Ascending aorta (tissue), 2 donors: ENCODE measurements at places on chromosomes 12 and 14.

GRCh38 chr12:14907953-14908352, 22.3 kb upstream of the MGP start:
- no peak overlapping the region for H3K27ac ChIP-seq
- H3K27me3 ChIP-seq, result no peaks in the 10 kb centered on the region
- H3K36me3 ChIP-seq, result no peaks in the 10 kb centered on the region
- peaks cover 15% of the 10 kb centered on the region for H3K4me1 ChIP-seq

DNA sequence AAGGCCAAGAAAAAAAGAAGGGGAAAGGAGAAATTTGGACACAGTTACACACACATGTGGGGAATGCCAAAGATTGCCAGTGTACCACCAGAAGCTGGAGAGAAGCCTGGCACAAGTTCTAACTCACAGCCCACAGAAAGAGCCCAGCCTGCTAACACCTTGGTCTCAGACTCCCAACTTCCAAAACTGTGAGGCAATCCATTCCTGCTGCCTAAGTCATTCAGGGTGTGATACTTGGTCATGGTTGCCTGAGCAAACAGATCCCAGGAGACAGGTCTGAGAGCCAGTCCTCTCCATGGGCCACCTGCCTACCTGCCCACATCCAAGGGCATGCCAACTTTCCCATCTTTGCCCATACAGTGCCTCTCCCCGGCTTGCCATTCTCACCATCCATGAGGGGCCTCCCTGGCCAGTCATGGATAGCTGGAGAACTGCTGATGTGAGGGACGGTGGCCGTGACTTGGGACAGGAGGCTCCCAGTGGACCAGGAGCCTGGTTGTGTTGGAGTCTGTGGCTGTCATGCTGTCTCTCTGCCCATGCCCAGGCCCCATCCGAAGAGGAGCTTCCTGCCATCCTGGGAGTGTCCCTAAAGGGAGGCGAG, 198.0 kb upstream of the RTL1 start:
- H3K4me3 ChIP-seq, result no peak overlapping the region
- peak; percentile 47 for DNase-seq
- no peaks in the 10 kb centered on the region for H3K27me3 ChIP-seq
- H3K4me1 ChIP-seq, result no peaks in the 10 kb centered on the region
- no peak overlapping the region for H3K27ac ChIP-seq
- no peaks in the 10 kb centered on the region for H3K36me3 ChIP-seq

DNA sequence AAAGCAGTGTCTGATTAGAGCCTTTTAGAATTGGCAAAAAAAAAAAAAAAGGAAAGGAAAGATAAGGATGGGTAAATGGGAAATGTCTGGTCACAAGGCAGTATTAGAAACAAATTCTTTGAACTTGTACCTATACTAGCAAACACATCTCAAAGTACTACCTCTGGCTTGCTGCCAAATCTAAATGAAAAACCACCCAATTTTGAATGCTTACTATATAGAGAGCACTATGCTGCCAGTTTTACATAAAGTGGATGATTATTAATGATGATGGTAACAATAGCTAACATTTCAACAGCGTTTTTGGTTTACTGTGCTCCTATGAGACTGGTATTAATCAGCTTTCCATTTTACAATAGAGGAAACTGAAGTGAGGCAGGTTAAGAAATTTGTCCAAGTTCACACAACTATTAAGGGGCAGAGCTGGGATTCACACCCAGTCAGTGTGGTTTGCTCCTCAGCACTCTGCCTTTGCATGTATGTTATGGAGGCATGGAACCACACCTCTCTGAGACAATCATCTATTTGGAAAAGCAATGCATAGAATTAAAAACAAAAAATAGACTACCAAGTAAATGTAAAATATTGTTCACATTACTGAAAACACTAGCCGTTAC, 34.2 kb downstream of the ATP2B1 start:
- no peaks in the 10 kb centered on the region for H3K36me3 ChIP-seq
- H3K27me3 ChIP-seq, result no peaks in the 10 kb centered on the region
- no peak for DNase-seq
- no peaks in the 10 kb centered on the region for H3K4me1 ChIP-seq
- H3K27ac ChIP-seq, result no peak overlapping the region
- no peak overlapping the region for H3K4me3 ChIP-seq

DNA sequence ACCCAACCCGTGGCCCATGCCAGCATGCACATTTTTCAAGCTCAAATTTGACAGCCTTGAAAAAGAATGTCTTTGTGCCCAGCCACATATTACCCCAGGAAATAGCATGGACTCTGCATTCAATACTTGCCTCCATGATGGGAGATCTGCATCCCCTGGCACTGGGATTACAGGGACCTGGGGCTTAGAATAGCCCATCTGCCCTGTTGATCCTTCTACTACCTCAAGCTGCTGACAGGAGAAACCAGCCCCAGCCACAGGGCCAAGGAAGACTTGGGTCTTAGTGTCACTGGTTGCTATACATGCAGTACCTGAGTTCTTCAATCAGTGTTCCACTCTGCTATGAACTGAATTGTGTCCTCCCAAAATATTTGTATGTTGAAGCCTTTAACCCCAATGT, 85.3 kb downstream of the LRRC74A start:
- H3K27me3 ChIP-seq, result no peaks in the 10 kb centered on the region
- no peak overlapping the region for H3K27ac ChIP-seq
- peaks cover 5% of the 10 kb centered on the region for H3K4me1 ChIP-seq
- H3K36me3 ChIP-seq, result no peaks in the 10 kb centered on the region

DNA sequence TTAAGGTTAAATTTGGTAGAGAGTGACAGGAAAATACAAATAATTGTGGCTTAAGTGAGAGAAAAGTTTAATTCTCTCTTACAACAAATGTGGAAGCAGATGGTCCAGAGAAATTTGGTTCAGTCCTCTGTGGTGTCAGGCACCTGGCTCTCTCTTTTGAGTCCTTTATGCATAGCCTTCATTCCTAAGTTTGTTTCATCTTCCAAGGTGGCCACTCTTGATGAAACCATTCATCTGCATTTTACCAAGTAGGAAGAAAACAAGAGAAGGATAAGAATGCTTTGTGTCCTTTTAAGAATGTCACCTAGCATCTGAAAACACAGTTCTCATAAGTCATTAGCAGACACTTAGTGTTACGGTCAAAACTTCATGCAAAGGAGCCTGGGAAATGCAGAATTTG, 442.5 kb downstream of the CCER1 start:
- no peak overlapping the region for H3K4me3 ChIP-seq
- no peak for DNase-seq

- H3K36me3 ChIP-seq, result no peaks in the 10 kb centered on the region
- DNase-seq, result no peak
- H3K27me3 ChIP-seq, result no peaks in the 10 kb centered on the region
- H3K27ac ChIP-seq, result no peak overlapping the region
- H3K4me1 ChIP-seq, result no peaks in the 10 kb centered on the region
These were observed 404.5 kb downstream of the LRFN5 start for GRCh38 chr14:42011221-42011620.

DNA sequence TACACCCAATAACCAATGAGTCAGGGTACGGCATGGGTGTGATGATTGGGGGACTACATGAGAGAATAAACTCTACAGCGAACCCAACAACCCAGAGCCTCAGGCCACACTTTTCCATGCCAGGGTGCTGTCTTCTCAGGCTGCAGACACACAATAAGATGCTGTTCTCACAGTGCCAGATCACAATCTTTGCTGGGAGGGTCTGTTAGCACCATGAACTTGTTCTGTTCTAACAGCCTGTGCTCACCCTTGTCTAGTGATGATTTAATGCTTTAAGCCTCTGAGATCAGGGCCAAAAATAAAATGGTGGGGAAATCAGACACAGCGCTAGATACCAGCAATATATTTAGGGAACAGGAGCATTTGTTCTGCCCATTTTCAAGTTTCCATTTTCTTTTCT, 621.9 kb upstream of the TBX3 start:
- no peak overlapping the region for H3K4me3 ChIP-seq
- no peaks in the 10 kb centered on the region for H3K4me1 ChIP-seq
- H3K27ac ChIP-seq, result no peak overlapping the region
- H3K36me3 ChIP-seq, result no peaks in the 10 kb centered on the region
- DNase-seq, result no peak

- no peak overlapping the region for H3K4me3 ChIP-seq
- peaks cover 4% of the 10 kb centered on the region for H3K4me1 ChIP-seq
These were observed 209.6 kb upstream of the KRR1 start for GRCh38 chr12:75720812-75721641.

DNA sequence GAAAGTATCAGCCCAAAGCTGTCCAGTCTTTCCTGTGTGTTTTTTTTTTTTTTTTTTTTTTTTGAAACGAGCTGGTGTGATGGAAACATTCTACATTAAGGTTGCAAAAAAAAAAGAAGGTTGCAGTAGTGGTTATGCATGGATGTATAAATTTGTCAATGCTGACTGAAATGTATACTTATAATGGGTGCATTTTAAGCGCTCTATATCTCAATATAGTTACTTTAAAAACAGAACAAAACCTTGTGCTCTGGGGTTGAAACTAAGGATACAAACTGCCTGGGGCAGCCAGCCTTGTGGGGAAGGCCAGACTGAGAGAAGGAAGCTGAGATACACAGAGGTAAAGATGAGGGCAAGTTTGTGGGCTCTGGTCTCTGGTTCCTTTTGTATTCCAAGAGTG, 87.3 kb upstream of the RMST start:
- no peak overlapping the region for H3K27ac ChIP-seq
- no peak overlapping the region for H3K4me3 ChIP-seq
- H3K36me3 ChIP-seq, result no peaks in the 10 kb centered on the region
- DNase-seq, result no peak
- H3K27me3 ChIP-seq, result no peaks in the 10 kb centered on the region
- H3K4me1 ChIP-seq, result no peaks in the 10 kb centered on the region

GRCh38 chr12:91172096-91172495, 10.5 kb downstream of the DCN start:
- no peak for DNase-seq
- H3K4me3 ChIP-seq, result no peak overlapping the region
- H3K36me3 ChIP-seq, result no peaks in the 10 kb centered on the region
- no peaks in the 10 kb centered on the region for H3K27me3 ChIP-seq

- H3K27ac ChIP-seq, result no peak overlapping the region
- no peaks in the 10 kb centered on the region for H3K27me3 ChIP-seq
- H3K4me1 ChIP-seq, result peaks cover 8% of the 10 kb centered on the region
- peaks cover 9% of the 10 kb centered on the region for H3K36me3 ChIP-seq
- no peak for DNase-seq
These were observed 3.4 kb upstream of the TEX22 start for GRCh38 chr14:105394714-105395537.

- no peaks in the 10 kb centered on the region for H3K27me3 ChIP-seq
- H3K36me3 ChIP-seq, result no peaks in the 10 kb centered on the region
These were observed 15.5 kb downstream of the CCDC63 start for GRCh38 chr12:110862329-110862728.

GRCh38 chr12:97292588-97292987, 170.0 kb upstream of the RMST start:
- H3K4me3 ChIP-seq, result no peak overlapping the region
- no peak for DNase-seq
- no peaks in the 10 kb centered on the region for H3K36me3 ChIP-seq
- H3K4me1 ChIP-seq, result no peaks in the 10 kb centered on the region
- no peak overlapping the region for H3K27ac ChIP-seq

DNA sequence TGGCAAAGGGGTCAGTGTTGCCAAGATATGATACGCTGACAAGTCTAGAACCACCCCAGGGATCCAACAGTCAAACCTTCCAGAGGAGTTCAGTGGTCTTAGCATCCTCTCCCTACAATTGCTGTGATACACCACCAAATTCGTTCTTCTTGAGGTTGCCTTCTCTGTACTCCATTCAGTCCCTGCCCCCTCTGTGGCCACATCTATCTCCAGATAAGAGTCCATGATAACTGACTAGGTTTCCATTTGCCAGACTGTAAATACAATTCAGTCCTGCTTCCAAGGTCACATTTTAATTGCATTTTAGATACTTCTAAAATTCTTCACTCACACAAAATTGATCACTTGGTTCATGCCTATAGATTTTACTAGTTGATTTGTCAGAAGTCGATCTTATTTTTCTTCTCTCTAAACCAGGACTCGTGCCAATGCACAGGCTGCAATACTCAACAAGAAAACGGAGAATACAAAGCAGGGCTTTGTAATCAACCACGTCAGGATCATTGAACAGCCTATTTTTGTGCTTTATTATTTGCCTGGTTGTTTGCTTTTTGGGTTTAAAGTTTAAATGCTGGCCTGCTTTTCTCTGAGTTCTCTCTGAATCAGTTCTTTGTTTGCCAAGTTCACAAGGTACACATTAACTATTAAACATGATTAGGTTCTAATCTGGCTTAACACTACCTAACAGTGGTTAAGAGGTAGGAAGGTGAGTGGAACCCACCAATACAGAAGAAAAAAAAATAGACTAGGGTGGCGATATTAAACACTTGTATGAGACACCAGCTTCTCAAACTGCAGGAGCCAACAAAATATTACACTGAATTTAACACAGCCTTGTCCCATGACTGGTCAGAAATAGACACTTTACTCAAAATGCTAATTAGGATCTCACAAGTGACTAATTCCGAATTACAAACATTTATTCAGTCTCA, 5.3 kb upstream of the TSPAN8 start:
- no peaks in the 10 kb centered on the region for H3K27me3 ChIP-seq
- no peak for DNase-seq
- H3K27ac ChIP-seq, result no peak overlapping the region
- H3K36me3 ChIP-seq, result no peaks in the 10 kb centered on the region

DNA sequence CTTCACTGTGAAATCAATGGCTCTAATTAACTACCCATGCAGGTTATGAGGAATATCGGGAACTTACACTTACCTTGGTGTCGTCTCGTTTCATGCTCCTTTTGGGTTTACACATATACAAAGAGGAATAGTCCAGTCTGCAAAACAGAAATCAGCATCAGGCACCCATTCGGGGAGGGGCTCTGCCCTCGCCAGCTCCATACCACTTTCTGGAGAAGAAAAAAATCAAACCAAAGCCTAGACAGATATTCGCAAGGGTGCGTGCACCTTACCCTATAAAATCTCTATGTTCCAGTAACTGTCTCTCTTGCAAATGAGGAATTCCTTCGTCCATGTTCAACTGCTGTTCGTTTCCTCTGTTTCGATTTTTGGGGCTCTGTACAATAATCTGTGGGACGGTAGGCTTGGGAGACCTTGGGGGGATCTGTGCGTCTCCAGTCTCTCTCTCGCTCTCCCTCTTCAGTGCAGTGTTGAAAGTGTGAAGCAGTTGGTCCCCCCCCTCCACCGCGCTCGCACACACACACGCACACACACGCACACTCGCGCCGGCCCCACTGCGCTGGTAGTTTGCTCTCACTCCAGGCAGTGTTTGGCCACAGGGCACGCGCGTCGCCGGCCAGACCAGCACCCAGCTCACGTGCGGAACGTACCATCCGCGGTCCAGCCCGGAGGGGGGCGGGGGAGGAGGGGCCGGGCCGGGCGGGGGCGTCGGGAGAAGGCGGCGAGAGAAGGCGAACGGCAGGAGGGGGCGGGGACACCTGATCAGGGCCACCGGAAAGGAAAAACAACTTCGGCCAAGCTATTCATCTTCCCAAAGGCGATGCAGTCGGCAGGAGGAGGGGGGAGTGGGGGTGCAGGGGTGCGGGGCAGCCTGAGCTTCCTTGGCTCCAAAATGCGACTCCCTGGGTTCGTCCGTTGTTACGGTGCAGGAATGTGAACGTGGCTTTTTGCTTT, at the start of gene BHLHE41:
BHLHE41 (minus strand) TSS at position 592 of the 954 bp plus-strand sequence; CDS start at position 334, 258 bp downstream.
- H3K36me3 ChIP-seq, result no peaks in the 10 kb centered on the region
- H3K27me3 ChIP-seq, result no peaks in the 10 kb centered on the region
- DNase-seq, result peak; percentile 60

GRCh38 chr14:99389174-99389826, 91.4 kb downstream of the SETD3 start:
- DNase-seq, result no peak
- H3K27ac ChIP-seq, result no peak overlapping the region
- no peak overlapping the region for H3K4me3 ChIP-seq
- peaks cover 3% of the 10 kb centered on the region for H3K36me3 ChIP-seq
- H3K27me3 ChIP-seq, result no peaks in the 10 kb centered on the region

GRCh38 chr14:32679927-32680612, 258.6 kb upstream of the NPAS3 start:
- H3K4me3 ChIP-seq, result no peak overlapping the region
- no peaks in the 10 kb centered on the region for H3K4me1 ChIP-seq
- no peak overlapping the region for H3K27ac ChIP-seq
- H3K27me3 ChIP-seq, result no peaks in the 10 kb centered on the region
- no peak for DNase-seq
